ENCODE measurements at places on chromosomes 11 and 22. TPM values are rescaled to one million over a fixed set of nuclear protein-coding genes. Genes with fewer than 3 reads are reported as not detected.

The ART5 gene
- not detected for total RNA-seq

- peak overlapping the region; percentile 5 for H3K4me3 ChIP-seq
- H3K36me3 ChIP-seq: no peaks in the 10 kb centered on the region
- H3K27me3 ChIP-seq: no peaks in the 10 kb centered on the region
- no peak for DNase-seq
Observed at GRCh38 chr22:46058091-46058420, 81.1 kb upstream of the WNT7B start.

- peaks cover 19% of the 10 kb centered on the region for H3K36me3 ChIP-seq
- H3K27ac ChIP-seq: no peak overlapping the region
- DNase-seq: no peak
- H3K4me1 ChIP-seq: no peaks in the 10 kb centered on the region
Observed at GRCh38 chr11:86278226-86278625, 23.8 kb upstream of the HIKESHI start.

DNA sequence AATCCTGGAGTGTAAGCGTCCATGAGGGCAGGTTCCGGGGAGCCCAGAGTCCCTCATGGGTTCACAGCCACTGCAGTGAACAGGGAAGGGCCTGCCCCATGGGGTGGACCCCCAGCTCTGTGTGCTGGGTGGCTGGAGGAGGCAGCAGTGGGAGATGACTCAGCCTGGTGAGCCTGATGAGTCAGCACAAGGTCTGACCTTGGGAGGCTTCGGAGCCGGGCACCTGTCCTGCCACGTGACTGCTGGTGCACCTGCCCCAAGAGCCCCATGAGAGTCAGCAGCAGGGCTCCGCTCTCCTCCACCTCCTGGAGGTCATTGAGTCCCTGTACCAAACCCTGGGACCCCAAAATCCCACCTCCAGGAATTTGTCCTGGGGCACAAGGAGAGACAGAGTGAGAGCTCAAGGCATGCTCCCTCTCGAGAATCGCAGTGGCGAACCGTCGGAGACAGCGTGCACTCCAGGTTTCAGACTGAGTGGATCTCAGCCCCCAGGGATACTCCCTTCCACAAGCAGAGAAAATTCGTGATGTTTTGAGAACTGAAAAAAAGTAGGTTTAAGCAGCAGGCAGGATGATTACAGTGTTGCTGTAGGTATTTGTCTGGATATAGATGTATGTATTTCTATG, 1221.7 kb downstream of the BRD1 start:
- DNase-seq: no peak
- H3K4me3 ChIP-seq: no peak overlapping the region
- no peaks in the 10 kb centered on the region for H3K4me1 ChIP-seq
- H3K27ac ChIP-seq: no peak overlapping the region

GRCh38 chr11:47768101-47768612, 1.0 kb upstream of the FNBP4 start:
- no peaks in the 10 kb centered on the region for H3K27me3 ChIP-seq
- peaks cover 30% of the 10 kb centered on the region for H3K4me1 ChIP-seq
- H3K27ac ChIP-seq: peak overlapping the region; percentile 96
- peak overlapping the region; percentile 58 for H3K4me3 ChIP-seq
- peaks cover 6% of the 10 kb centered on the region for H3K36me3 ChIP-seq
- DNase-seq: no peak

GRCh38 chr11:3222941-3223915, 4.6 kb upstream of the MRGPRG start:
- H3K27me3 ChIP-seq: no peaks in the 10 kb centered on the region
- H3K4me3 ChIP-seq: no peak overlapping the region
- no peak overlapping the region for H3K27ac ChIP-seq
- H3K36me3 ChIP-seq: no peaks in the 10 kb centered on the region

Data from CD8-positive, alpha-beta memory T cell (primary cell).